ENCODE measurements at places on chromosomes 4 and X.
A peak's percentile ranks its signal among the peaks of the same experiment; 100 is the strongest.

- no peak for DNase-seq
Observed at GRCh38 chr4:126960760-126961159, 672.0 kb upstream of the INTU start.

DNA sequence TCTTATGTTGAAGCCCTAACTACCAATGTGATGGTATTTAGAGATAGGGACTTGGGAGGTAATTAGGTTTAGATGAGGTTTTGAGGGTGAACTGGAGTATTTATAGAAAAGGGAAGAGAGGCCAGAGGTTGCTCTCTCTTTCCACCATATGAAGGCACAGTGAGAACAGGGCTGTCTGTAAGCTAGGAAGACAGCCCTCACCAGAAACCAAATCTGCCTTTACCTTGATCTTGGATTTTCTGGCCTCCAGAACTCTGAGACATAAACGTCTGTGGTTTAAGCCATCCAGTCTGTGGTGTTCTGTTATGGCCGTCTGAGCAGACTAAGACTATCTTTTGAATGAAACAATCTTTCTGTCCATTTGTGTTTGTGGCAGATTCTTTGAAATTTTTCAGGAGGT is 223.7 kb downstream of the PDHA2 start:
- no peak for DNase-seq

DNA sequence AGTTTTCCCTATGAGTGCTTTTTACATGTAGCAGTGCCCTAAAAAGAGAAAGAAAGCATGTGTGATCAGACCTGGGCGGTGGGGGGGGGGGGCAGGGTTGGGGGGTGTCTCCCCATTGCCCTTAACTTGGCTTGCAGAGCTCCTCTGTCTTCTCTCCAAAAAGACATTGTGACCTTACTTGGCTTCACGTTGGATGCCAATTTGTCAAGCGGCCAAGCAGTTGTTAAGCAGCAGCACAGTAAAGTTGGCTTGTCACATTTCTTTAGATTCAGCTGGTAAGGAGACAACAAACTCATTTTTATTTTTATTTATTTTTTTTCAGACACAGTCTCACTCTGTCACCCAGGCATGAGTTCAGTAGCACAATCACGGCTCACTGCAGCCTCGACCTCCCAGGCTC is 57.3 kb upstream of the ZNF157 start:
- DNase-seq: no peak

GRCh38 chr4:4791299-4792111 is 68.0 kb upstream of the MSX1 start:
- peak; percentile 46 for DNase-seq

GRCh38 chrX:73944563-73944908 is 359.4 kb upstream of the ZCCHC13 start:
- no peak for DNase-seq

- DNase-seq: no peak
Observed at GRCh38 chrX:92230628-92231027, 451.5 kb downstream of the PCDH11X start.

DNA sequence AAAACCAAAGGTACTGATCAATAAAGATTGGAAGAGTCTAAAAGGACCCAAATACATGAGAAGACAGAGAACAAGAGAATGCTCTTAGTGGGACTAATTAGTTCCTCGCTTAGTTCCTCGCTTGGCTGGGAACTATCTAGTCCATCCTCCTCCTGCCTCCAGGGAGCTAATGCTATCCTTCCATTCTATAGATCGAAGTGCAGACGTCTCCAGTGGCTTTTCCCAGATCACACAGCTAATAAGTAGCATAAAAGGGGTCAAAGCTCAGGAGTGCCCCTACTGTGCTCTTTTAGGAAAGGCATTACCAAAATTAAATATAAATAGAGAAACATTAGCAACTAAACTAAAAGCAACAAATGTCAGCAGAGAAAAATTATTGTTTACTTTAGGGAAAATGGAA is 42.3 kb upstream of the PPARGC1A start:
- DNase-seq: no peak

- no peak for DNase-seq
Observed at GRCh38 chr4:101953949-101954348, 163.4 kb downstream of the BANK1 start.

- no peak for DNase-seq
Observed at GRCh38 chr4:170079981-170080380, 9.8 kb downstream of the AADAT start.

GRCh38 chr4:33802578-33802977 is 2441.7 kb downstream of the ARAP2 start:
- DNase-seq: no peak

DNA sequence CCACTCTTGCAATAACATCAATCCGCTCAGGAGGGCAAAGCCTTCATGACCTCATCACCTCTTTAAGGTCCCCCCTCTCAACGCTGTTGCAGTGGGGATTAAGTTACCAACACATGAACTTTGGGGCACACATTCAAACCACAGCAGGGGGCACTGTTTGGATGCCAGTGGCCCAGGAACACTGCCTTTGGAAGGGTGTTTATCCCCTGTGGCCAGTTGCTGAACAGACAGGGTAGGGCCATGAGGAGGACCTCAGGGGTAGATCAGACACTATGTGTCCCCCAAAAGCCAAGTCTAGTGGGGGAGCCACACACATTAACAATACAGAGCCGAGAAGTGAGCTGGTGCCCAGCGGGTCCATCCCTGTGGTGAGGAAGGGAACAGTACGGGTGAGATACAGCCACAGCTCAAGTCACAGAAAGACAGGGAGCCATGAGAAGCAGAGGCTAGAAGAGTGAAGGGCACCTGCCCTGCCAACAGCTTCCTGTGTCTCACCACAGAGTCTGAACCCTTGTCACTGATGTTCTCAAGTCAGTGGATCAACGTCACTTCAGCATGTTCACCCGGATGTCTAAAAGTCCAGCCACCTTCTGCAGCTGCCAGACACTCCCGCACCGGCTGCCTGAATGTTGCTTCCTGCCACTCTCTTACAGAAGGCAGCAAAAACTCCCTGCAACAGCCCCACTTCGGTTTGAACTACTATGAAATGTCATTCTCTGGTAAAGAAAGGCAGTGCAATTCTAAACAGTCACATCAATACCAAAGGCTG is 19.9 kb upstream of the MXD4 start:
- no peak for DNase-seq

DNA sequence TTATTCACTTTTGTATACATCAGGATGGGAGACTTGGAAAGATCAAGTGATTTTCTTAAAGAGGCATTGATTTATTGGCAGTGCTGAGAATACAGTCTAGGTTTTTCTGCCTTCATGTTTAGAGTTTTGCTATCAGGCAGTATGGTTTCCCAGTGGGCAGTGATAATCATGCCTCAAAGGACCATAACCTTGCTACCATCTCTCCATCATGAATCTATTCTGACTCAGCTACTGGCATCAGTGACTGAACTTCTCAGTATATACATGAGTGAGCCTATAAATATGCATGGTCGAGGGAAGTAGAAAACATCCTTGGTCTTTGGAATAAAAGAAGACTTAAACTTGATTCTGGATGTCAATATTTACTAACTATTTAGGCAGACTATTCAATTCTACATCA is 562.0 kb upstream of the AADAT start:
- DNase-seq: no peak

DNA sequence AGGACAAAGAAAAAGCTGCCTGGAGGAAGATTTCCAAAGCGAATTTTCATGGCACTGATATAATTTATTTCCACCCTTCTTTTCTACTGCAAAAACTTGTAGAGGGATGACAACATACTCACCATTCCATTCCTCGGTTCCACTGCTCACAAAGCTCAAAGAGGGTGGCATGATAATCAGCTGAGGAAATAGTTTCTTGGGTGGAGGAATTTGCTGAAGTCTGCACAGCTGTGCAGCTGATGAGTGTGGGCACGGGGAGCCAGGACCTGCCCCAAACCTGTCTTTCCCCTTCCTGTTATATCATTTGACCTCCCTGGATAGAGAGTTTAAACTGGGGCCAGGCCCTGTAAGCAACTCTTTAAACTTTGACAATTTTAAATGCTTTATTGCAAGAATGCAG is 160.6 kb downstream of the PACRGL start:
- no peak for DNase-seq

DNA sequence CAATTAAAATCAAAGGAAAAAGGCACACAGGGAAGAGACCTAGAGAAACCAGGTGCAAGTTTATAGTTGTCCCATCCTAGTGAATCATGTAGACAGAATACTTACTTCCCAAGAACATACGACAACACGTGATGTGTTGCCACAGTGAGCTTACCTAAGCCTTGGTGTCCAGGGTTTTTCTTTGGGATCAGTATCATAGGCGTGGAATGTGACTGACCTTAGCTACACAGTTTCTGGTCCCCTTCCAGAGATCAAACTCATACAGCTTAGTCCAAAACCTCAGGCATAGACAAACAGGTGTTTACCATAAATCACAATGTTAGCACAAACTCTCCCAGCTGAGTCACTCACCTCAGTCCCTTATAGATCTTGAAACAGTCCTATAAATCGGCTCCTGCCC is 17.7 kb downstream of the SLC25A31 start:
- no peak for DNase-seq

DNA sequence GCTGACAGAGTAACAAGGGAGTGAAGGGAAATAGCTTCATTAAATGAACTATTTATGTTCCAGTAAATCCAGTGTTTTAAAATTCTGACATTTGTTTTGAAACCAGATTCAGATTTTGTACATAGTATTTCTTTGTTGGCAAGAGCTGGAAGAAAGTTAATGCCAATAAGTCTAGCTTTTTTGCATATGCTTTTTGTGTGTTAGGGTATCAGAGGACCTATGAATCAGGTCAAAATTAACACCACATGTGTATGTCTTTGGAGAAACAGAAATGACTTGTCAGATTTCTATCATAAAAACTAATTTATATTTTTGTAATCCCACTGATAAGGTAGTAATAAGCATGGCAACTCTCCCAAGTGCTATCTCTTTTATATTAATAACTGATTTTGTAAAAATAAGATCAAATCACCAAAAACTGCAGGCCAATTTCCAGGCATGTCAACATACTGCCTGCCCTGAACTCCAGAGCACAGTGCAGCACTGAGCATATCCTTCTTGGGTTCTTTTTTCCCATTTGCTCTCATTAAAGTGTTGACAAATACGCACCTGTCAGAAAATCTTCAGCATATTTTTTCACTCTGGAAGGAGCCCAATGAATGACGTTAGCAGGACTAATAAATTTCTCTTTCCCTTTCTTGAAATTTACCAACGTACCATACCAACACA is 65.5 kb downstream of the SH3RF1 start:
- no peak for DNase-seq

DNA sequence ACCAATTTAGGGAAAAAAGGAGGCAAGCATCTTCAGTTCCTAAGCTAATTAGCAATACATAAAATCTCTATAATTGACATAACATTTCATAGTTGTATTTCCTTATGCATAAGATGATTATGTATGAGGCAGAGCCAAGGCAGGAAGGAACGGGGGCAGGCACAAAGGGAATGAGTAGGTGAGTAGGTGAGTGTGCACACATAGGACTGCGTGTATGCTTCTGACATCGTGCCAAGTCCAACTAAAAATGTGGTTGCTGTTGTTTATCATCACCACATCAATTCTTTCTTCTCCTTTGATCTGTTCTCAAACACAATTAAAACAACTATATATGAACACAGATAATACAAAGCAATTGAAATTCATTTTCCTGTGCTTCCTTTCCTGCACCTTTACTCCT is 131.2 kb downstream of the UNC5C start:
- DNase-seq: no peak

DNA sequence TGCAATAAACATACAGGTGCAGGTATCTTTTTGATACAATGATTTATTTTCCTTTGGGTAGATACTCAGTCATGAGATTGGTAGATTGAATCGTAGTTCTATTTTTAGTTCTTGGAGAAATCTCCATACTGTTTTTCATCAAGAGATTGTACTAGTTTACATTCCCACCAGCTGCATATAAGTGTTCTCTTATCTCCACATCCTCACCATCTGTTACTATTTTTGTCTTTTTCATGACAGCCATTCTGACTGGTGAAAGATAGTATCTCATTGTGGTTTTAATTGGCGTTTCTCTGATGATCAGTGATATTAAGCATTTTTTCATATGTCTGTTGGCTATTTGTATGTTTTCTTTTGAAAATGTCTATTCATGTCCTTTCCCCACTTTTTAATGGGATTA is 202.2 kb downstream of the RAPGEF2 start:
- no peak for DNase-seq

DNA sequence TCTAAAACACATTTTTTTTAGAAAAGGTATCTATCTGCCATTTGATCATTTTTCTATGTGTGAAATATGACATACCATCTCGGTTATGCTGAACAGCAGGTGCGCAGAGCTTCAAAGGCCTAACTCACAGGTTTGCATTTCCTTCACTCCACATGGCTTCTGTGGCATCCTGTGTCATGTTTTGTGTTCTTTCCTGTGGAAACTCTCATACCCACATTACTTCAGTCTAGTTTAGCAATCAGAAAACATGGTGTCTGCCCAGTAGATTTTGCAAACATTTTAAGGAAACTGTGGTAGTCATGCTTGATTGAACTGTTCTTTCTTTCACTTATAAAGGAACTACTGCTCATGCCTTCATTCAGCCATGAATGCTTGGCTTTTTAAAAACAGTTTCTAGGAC is 11.3 kb upstream of the ARAP2 start:
- peak; percentile 63 for DNase-seq

GRCh38 chrX:78573630-78574029 is 85.5 kb downstream of the RTL3 start:
- DNase-seq: no peak

GRCh38 chrX:12814420-12814819 is 23.2 kb downstream of the PRPS2 start:
- no peak for DNase-seq

DNA sequence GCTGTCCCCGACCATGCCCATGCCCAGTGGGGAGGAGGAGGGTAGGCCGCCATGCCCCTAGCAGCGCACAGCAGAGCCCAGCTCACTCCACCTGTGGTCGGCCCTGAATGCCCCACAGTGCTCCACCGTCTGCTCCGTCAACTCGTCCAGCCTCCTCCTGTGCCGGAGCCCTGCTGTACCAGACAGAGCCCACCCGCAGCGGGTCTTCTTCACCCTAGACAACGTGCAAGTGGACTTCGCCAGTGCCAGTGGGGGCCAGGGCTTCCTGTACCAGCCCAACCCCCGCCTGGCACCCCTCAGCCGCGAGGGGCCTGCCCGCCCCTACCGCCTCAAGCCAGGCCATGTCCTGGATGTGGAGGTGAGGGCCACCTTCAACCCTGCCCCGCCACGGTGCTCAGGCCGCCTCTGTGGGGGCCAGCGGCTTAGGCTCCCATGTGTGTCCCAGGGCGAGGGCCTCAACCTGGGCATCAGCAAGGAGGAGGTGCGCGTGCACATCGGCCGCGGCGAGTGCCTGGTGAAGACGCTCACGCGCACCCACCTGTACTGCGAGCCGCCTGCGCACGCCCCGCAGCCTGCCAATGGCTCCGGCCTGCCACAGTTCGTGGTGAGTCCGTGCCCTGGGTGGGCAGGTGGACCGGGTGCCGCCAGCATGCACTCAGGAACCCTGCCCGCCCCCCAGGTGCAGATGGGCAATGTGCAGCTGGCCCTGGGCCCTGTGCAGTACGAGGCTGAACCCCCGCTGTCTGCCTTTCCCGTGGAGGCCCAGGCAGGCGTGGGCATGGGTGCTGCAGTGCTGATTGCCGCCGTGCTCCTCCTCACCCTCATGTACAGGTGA is 6.9 kb upstream of the SRPK3 start:
- no peak for DNase-seq

GRCh38 chrX:78213331-78213730 is 73.9 kb upstream of the TAF9B start:
- no peak for DNase-seq

GRCh38 chr4:146142768-146143167 is 32.8 kb upstream of the LSM6 start:
- no peak for DNase-seq

GRCh38 chr4:152063621-152064240 is 302.9 kb upstream of the GATB start:
- no peak for DNase-seq

- DNase-seq: no peak
Observed at GRCh38 chrX:6793000-6793399, 258.1 kb upstream of the VCX3A start.

Measured in hypothalamus (tissue), 51 donors.